ENCODE measurements at places on chromosomes 2 and 18. TPM values are rescaled to one million over a fixed set of nuclear protein-coding genes. Genes with fewer than 3 reads are reported as not detected.
A peak's percentile ranks its signal among the peaks of the same experiment; 100 is the strongest.

GRCh38 chr2:125092276-125093009, 1067.4 kb downstream of the CNTNAP5 start:
- DNase-seq = no peak

- no peak for DNase-seq
Measured at GRCh38 chr18:69330385-69331005, 70.2 kb upstream of the DOK6 start.

- DNase-seq = peak; percentile 52
Measured at GRCh38 chr2:105380432-105381100, 18.3 kb downstream of the FHL2 start.

- peak; percentile 87 for DNase-seq
Measured at GRCh38 chr2:12548906-12549305, 167.8 kb upstream of the TRIB2 start.

DNA sequence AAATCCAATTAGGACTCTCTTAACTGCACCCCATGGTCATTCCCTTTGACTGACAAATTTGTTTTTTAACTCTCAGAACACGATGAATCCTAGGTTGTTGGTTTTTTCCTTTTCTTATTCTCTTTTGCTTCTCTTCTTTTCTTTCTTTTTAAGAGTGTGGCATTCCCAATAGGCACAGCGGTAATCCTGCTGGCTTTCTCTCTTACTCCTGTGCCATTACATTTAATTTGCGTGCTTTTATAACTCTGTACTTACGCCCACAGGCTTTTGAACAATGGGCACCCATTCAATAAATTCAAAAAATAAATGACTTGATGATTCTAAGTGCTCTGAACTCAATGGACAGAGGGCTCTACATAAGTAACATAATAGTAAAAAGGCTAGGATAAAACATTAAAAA, 189.0 kb upstream of the SMAD7 start:
- no peak for DNase-seq

DNA sequence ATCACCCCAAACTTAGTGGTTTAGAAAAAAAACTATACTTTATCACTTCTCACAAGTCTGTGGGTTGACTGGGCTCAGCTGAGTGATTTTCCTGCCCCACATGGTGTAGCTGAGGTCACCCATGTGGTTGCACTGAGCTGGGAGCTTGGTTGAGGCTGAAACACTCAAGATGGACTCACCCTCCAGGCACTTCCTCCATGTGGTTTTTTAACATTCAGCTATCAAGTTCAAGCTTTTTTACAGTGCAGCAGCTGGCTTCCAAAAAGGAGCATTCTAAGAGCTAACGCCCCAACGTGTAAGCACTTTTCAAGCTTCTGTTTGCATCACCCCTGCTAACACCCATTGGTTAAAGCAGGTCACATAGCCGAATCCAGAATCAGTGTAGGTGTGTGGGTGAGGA, 105.9 kb upstream of the CREB1 start:
- DNase-seq = peak; percentile 79

DNA sequence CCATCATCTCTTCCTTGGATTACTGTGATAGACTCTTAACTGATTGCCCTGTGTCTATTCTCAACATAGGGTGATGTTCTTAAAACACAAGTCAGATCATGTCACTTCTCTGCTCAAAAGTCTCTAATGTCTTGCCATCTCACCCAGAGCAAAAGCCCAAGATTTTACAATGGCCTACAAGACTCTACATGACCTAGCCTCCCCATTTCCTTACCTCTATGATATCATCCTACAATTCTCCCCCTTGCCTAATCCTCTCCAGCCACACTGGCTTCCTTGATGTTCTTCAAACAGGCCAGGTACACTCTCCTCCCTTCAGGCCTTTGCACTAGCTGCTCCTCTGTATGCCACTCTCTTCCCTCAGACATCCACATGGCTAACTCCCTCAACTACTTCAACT, 55.1 kb downstream of the ROCK1 start:
- no peak for DNase-seq

DNA sequence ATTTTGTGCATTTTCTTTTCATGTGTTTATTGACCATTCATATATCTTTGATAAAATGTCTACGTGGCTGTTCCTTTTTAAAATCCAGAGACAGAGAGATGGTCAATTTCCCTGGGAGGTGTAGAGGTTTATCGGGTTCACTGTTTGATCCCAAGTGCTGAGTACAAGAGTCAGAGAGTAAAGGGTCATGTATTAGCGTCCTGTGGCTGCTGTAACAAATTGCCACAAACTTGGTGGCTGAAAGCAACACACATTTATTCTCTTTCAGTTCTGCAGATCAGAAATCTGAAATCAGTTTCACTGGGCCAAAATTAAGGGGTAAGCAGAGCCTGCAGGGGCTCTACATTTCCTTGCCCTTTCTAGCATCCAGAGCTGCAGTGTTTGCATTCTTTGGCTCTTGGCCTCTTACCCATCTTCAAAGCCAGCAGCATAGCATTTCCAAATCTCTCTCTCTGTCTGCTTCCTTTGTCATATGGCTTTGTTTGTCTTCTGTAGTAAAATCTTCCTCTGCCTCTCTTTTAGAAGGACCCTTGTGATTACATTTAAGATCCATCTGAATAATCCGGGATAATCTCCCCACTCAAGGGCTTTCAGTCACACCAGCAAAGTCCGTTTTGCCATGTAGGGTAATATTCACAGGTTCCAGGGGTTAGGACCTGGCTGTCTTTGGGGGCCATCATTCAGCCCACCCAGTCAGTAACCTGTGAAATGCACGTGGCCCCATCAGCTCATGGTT, 49.9 kb downstream of the TMEM17 start:
- DNase-seq = no peak

- peak; percentile 54 for DNase-seq
Measured at GRCh38 chr2:233353769-233354499, at the start of gene DGKD. Gene DGKD, plus strand, starts transcription at chr2:233354494. Its CDS starts 25 bp downstream, at chr2:233354519.

FBXO48 gene
- 0.60 TPM for total RNA-seq

SERPINB7 gene
- total RNA-seq = 8.5 TPM

CDH2 gene
- total RNA-seq = 47.2 TPM
